ENCODE measurements at places on chromosomes 5 and 9. TPM values are rescaled to one million over a fixed set of nuclear protein-coding genes. Genes with fewer than 3 reads are reported as not detected.

C1QTNF3 gene
- polyA plus RNA-seq: 5.1 TPM

PDZD2 gene
- 9.2 TPM for polyA plus RNA-seq

GPR21 gene
- polyA plus RNA-seq: not detected

DNA sequence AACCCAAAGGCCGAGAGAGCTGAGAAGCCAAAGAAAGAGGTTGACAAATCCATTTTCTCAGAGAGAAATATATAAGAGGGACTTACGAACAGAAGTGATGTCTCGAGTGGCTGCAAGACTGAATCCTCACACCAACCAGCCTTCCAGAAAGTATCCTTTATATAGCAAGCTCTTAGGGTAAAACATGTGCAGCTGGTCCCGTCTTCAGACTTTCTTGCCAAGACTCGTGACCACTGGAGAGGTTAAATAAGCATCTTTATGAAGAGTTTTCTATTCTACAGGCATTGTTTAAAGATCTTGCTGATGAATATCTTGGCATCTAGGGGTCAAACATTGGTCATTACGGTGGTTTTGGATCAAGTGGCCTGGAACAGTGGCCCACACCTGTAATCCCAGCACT lies 16.9 kb upstream of the SLC22A4 start:
- no peaks in the 10 kb centered on the region for H3K4me1 ChIP-seq
- no peak overlapping the region for H3K4me3 ChIP-seq
- H3K27ac ChIP-seq: no peak overlapping the region
- DNase-seq: no peak

DNA sequence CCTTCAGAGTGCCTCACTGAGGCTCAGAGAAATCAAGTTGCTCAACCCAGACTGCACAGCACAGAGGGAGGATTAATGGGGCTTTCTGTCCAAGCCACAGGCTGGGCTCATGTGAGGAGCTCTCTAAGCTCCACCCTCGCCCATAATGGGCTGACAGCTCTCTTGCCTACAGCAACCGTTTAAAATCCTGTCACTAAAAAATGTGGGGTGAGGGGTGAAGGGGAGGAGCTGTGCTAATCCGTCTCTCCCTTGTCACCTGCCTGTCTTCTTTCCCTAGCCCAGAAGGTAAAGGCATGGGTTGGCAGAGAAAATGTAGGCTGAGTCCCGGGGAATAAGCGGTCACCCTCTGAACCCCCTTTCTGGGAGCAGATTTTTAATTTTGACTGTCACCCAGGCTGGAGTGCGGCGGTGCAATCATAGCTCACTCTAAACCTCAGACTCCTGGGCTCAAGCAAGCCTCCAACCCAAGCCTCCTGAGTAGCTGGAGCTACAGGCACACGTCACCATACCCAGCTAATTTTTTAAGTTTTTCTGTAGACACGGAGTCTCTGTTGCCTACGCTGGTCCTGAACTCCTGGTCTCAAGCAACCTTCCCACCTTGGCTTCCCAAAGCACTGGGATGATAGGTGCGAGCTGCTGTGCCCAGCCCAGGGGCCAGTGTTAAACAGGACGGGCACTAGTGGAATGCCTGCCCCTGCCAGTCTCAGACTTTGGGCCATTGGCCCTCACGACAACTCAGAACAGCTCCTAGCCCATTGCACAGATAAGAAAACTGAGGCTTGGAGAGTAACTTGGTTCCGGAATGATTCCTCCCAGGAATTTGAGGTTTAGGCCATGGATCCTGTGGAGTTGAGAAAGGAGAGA lies 89.5 kb downstream of the LMX1B start:
- H3K27me3 ChIP-seq: peaks cover 41% of the 10 kb centered on the region
- H3K4me3 ChIP-seq: no peak overlapping the region
- no peak for DNase-seq
- no peaks in the 10 kb centered on the region for H3K36me3 ChIP-seq
- no peak overlapping the region for H3K27ac ChIP-seq

DNA sequence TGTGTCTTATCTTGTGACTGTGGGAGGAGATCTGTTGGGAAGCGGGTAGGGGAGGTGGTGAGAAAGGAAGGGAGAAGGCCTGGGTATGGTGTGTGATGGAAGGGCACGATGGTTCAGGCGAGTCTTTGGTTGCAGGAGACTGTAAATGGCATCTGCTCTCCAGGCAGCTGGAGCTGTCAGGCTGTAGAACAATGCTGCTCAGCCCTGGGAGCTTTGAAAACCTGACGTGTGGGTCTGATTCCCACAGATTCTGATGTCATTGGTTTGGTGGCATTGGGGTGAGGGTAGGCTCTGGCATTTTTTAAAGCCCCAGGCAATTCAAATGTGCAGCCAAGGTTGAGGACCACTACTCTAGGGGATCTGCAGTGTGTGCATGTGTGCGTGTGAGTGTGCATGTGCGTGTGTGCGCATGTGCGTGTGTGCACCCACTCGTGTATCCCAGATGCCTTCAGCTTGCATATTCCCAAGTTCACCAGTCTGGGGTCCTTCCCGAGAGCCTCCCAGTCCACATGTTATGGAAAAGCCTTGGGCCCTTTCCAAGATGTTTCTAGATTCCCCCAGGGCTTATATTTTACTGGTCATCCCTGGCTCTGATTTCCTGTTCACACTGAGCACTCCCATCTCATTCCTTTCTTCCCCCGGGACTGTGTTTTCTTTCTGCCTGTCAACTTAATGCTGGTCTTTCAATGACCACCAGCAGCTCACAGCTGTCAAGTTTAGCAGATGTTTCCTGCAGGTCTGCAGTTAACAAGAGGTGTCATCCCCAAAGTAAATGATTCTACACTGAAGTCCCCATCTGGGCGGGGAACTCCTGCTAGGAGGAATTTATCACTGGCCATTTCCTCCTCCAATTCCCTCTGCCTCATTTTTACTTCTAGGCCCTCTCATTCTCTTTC lies 34.0 kb downstream of the BOD1 start:
- no peak overlapping the region for H3K4me3 ChIP-seq
- peaks cover 3% of the 10 kb centered on the region for H3K4me1 ChIP-seq

GRCh38 chr5:58849921-58850667 lies 267.2 kb downstream of the RAB3C start:
- no peaks in the 10 kb centered on the region for H3K36me3 ChIP-seq
- DNase-seq: peak; percentile 85
- H3K27ac ChIP-seq: no peak overlapping the region
- no peaks in the 10 kb centered on the region for H3K27me3 ChIP-seq

DNA sequence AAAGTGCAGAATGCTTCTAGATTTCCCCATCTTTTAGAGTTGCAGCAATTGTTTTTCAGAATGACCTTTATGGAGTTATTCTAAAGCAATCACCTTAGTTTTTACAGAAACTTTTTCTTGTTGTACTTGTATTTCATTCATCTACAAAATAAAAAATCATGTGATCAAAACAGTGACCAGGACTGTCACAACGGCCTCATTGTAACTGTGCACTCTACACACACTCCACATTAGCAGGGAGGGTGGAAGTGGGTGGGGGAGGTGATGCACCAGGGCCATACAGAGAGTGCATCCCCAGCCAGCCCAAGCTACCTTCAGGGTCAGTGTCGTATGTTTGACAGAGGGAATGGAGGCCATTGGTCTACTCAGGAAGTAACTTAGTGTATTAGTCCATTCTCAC lies 26.9 kb downstream of the EGFLAM start:
- H3K4me3 ChIP-seq: no peak overlapping the region
- no peaks in the 10 kb centered on the region for H3K4me1 ChIP-seq
- no peak for DNase-seq
- no peaks in the 10 kb centered on the region for H3K27me3 ChIP-seq

DNA sequence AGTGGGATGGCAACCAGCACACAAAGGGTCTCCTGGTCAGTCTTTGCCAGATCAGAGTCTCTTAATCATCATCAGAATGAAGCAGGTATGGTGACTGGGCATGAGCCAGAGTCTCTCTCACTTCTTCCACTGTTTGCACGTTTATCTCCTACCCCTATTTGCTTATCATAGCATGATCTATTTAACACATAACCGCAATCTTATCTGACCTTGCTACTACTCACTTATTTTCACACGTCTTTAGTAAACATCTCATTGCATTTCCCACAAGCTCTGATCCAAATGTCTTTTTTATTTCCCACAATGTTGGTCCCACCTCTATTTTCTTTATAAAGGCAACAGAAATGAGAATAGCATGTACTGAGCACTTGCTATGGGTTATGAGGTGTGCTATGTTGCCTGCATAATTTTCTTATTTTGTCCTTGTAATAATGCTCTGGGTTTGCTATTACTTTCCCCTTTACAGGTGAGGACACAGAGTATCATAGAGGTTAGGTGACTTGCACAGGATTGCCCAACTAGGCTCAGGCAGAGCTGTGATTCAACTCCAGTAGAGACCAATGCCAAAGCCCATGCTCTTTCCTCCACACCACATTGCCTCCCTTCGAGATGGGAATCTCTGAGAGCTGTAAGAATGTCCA lies 39.7 kb upstream of the IL7R start:
- no peak for DNase-seq
- H3K4me1 ChIP-seq: no peaks in the 10 kb centered on the region
- no peak overlapping the region for H3K4me3 ChIP-seq
- H3K27ac ChIP-seq: no peak overlapping the region
- peaks cover 2% of the 10 kb centered on the region for H3K27me3 ChIP-seq
- no peaks in the 10 kb centered on the region for H3K36me3 ChIP-seq

- H3K27ac ChIP-seq: no peak overlapping the region
- no peaks in the 10 kb centered on the region for H3K27me3 ChIP-seq
- peak; percentile 68 for DNase-seq
These were observed 71.5 kb downstream of the TRIM36 start for GRCh38 chr5:115098041-115098702.

All from lung (tissue), 17 donors.